ENCODE measurements at places on chromosomes 3 and 15. TPM values are rescaled to one million over a fixed set of nuclear protein-coding genes. Genes with fewer than 3 reads are reported as not detected.

The C2CD4A gene
- total RNA-seq: not detected

The EAF1 gene
- total RNA-seq: 15.7 TPM

The SH2D7 gene
- total RNA-seq: not detected

The C3orf49 gene
- not detected for total RNA-seq

Measured in HFFc6 (cell line).